Activated naive CD4-positive, alpha-beta T cell treated with anti-CD3 and anti-CD28 coated beads, Interleukin-2, amount 50 U/mL, for 16 hours (primary cell): ENCODE measurements at places on chromosomes 7 and 10.
A peak's percentile ranks its signal among the peaks of the same experiment; 100 is the strongest.

DNA sequence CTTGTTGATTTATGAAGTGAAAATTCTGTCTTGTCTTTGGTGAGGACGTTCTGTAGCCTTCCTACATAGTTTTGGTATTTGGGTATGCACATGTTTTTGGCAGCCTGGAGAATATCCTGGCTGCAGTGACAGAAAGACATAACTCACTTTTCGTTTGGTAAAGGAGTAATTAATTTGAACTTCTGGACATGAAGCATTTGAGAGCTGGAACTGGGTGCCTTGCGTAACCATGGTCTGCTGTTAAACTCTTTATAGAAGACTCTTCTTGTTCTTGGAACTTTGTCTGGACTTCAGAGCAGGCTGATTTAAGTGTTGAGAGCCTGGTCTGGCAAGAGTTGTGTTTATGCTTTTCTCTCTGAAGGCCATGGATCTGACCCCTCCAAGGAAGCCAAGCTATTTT, 231.3 kb downstream of the LRMDA start:
- no peak for DNase-seq

DNA sequence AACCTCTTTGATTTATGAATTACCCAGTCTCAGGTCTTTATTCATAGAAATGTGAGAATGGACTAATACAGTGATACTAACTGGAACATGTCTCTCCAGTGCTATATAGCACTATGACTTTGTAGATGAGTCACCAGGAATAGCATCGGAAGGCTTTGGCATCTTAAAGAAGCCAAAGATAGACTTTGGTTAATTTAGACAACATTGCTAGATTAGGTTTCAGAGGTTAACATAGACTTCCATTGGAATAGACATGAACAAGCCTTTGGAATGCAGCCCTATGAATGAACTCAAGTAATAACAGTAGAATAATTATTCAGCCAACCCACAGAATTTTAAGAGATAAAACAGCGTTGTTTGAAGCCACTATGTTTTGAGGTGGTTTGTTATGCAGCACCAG, 169.2 kb downstream of the HGF start:
- DNase-seq = no peak

GRCh38 chr7:138665249-138665648, 35.9 kb downstream of the SVOPL start:
- DNase-seq = no peak

- peak; percentile 67 for DNase-seq
Measured at GRCh38 chr10:71727105-71727737, 7.6 kb upstream of the C10orf105 start.

- no peak for DNase-seq
Measured at GRCh38 chr10:93404048-93404354, 78.1 kb downstream of the MYOF start.

DNA sequence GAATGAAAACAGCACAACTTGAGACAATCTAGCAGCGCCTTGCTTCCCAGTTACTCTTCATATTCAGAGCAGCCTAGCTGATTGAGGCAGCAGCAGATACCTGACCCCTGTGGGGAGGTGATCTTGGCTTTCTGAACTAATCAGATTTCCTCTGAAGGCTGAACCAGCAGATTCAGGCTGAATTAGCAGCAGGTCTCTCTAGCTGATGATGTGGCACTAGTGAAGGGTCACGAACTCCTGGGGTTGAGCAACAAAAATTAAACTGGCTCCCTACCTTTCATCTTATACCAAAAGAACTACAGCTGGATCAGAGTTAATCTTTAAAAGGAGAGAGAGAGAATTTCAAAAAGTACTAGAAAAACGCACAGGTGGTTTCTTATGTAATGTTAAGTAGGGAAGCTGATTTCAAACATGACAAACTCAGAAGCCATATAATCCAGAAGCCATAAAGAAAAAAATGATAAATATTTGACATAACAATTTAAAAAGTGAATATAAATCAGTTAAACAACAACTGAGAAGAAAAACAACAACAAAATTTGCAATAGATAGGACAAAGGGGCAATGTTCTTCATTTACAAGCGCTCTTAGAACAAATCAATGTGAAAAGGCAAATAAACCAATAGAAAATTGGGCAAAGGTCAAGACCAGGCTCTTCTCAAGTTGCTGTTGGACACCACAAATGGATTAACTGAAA, 13.5 kb downstream of the SLC25A13 start:
- DNase-seq = no peak

DNA sequence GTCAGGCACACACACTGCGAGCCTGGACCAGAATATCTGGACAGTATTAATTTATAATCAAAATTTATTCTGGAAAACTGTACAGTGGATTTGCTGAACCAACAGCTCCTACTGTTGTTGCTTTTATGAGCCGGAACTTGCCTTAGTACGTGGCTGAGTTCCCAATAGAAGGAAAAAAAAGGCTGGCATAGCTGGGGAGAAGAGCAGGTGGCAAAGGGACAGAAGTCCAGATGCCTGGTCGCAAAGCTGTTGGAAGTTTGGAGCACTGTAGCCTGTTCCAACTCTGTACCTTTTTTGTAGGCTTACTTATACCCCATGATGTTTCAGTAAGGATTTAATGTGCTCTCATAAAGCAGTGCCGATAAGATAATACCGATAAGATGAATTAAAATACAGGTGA, 333.8 kb downstream of the ABCA13 start:
- DNase-seq = no peak

DNA sequence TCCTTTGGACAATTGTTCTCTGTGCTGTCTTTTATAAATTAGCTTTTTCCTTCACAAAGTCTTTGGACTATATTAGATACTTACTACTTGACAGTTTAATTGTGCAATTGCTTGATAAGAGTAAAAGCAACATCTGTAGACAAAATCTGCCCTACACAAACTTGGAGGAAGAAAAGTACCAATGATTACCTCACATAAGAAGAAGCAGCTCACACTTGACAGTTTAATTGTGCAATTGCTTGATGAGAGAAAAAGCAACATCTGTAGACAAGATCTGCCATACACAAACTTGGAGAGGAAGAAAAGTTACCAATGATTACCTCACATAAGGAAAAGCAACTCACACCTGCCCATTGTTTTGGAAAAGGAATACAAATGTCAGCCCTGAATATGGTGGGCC, 17.1 kb upstream of the SCIN start:
- DNase-seq = no peak

- DNase-seq = no peak
Measured at GRCh38 chr7:122161628-122162027, 17.6 kb upstream of the AASS start.

DNA sequence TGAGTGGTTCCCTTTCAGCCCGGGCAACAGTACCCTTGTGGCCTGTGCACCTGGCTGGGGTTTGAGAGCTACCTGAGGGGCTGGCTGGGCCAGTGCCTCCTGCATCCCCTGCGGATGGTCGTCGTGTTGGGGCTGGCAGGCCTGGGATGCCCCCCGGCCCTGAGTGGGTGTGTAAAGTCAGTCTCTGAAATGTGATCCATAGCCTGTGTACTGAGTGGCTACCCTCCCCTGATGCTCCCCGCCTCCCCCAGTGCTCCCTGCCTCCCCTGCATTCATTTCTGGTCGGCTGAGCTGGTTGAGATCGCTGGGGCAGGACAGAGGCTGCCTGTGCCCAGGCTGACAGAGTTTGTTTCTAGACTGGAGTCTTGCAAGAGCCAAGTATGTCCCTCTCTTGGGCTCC, 9.3 kb downstream of the ZNF316 start:
- no peak for DNase-seq

GRCh38 chr7:132395361-132395760, 180.9 kb downstream of the PLXNA4 start:
- no peak for DNase-seq

DNA sequence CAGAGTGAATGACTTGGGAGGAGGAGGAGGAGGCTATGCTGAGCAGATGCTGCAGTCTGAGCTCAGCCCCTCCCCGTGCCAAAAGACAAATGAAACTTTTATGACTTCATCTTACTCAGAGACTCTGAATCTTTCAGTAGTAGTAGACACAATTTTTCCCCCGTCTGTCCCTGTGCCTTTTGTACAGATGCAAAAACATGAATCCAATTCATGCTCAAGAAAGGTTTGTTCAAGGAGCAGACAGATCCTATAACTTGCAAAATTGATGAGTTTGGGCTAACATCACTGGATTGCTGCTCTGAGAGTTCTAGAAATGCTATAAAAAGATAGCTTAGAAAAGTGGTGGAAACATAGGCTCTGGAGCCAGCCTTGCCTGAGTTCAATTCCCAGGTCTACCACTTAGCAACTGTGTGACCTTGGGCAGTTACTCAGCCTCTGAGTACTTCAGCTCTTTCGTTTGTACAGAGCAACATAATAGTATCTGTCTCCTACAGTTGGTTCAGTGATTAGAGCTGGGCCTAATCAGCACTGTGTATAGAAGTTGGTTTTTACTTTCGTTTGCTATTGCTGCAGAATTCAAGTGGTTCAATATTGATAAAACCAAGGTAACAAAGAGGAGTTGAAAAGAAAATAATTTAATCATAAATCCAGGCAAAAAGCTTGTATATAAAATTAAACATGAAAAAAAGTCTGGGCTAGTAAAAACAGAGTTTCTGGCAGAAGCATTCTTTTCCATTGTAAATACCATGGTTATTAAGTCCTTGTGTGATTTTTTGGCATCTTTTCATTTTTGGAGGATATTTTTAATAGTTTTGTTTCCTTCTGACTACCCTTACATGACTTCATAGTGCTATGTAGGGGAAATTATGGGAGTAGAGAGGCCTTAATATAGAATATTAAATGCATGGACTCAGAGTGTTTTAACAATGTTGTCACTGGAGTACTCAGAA, 174.2 kb upstream of the ZNF32 start:
- DNase-seq = no peak

GRCh38 chr7:138864667-138865066, 66.7 kb upstream of the ATP6V0A4 start:
- DNase-seq = no peak

DNA sequence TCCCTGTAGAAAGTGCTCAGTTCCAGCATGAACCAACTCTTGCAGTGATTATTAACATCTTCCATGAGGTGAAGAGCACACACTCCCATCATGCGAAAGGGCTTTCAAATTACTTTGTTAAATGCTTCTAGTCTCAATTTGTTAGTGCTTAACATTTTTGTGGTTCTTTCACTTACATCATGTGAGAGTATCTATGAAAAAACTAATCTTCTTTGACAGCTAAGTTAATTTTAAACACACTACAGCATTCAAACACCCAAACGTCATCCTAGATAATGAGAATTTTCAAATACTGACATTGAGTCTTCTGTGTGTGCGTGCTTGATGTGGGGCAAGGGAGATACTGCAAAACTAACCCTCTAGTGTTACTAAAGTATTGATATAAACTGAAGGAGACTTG, 84.8 kb downstream of the ETV1 start:
- no peak for DNase-seq

- no peak for DNase-seq
Measured at GRCh38 chr7:28383975-28384374, 28.3 kb upstream of the CREB5 start.

GRCh38 chr10:66586073-66586472, 339.8 kb upstream of the LRRTM3 start:
- DNase-seq = no peak

DNA sequence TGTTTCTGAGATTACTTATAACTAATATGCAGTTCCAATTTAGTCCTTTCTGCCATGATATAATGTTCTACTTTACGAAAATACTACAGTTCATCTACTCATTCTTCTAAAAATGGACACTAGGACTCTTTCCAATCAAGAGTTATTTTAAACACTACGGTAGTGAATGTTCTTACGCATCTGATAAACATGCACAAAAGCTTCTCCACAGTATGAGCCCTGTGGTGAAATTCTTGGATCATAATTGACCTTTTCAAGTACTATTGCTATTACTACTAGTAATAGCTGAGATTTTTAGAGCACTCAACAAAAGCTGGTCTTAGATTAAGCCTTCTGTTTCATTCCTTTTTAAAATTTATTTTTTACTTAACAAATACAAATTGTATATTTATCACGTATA, 106.4 kb downstream of the CH25H start:
- no peak for DNase-seq

DNA sequence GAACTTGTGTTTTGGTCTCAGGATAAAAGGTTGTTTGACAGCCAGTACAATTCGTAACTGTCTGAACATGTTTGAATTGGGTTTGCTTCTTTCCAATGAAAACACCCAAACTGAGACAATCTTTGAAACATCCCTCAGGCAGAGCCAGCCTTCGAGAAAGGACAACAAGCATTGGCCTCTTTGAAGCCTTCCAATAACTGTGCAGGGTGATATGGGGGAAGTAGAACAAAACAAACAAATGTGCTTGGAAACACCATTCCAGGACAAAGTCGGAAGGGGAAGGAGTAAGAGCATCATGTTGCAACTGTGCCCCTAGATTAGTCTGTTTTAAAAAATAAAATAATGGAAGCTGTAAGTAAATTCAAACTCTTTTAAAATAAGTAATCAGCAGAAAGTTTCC, 39.5 kb downstream of the IL2RA start:
- no peak for DNase-seq

DNA sequence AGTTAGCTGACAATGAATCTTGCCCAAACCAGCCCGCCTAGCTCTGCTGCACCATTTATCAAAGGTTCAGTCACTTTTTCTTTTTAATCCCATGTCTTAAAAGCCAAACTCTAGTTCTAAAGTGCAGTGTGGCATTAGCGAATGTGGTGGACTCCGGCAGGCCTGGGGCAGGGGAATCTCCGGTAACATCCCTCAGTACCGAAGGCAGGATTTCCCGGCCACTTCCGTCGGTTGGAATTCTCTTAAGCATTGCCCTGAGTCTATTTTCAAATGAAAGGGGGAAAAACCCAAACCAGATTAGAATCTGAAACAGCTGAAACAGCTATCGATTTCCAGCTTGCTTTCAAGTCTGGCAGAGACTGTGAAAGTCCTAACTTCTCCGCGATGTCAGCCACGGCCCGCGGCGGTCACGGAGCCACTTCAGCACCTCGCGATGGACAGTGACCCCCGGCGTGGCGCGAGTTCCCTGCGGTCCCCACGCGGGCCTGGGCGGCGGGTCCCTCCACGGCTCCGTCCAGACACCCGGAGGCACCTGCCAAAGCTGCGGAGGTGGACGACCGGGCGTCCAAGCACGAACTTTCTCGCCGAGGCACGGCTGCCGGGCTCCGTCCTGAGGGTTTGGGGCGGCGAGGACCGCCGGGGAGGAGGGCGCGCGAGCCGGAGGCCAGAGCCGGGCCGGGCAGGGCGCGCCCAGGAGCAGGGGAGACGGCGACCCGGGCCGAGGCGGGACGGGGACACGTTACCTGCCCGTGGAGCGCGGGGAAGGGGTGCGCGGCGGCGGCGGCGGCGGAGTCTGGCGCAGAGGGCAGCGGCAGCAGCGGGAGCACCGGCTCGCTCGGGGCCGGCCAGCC, 745 bp downstream of the TCERG1L start:
- no peak for DNase-seq

GRCh38 chr7:151003572-151003971, 12.8 kb downstream of the NOS3 start:
- DNase-seq = no peak
